ENCODE measurements at places on chromosomes 2 and 18. TPM values are rescaled to one million over a fixed set of nuclear protein-coding genes. Genes with fewer than 3 reads are reported as not detected.
A peak's percentile ranks its signal among the peaks of the same experiment; 100 is the strongest.

DNA sequence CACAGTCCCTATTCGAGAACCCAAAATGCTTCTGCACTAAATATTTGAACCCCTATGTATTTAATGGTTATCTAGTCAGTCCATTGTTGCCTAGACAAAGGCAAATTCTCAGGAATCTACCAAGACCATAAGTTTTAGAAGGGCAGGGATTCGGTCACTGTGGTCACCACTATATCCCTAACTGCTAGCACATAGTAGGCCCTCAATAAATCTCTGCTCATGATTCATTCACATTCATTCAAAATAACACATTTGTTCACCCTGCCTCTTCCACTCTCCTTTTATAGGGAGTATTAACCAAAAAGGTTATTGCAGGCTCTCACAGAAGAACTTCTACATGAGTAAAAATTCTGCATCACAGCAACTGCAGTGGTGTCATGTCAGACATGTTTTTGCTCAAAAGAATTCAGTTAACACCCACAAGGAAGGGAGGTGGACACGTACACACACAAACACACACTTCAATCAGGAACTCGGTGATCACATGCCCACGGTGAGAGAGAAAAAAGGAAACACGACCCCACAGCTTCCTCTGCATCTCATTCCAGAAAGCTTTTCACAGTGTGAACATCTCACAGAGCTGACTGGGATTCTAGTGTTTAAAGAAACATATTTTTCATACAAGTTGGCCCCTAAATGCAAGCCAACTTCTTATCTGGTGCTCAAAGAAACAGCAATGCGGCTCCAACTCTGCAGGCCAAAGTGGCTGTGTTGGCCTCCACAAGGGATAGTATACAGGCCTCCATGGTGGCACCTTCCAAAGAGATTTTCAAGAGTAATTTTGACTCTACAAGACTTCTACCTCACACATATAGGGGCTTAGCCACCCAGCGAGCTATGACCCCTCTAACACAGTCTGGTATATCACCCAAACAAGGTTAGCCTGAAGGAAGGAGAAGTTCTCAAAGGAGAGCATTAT, 98.0 kb downstream of the ANKRD44 start:
- no peak for DNase-seq

- peak; percentile 2 for DNase-seq
These were observed 23.4 kb upstream of the LRRC30 start for GRCh38 chr18:7207366-7207915.

DNA sequence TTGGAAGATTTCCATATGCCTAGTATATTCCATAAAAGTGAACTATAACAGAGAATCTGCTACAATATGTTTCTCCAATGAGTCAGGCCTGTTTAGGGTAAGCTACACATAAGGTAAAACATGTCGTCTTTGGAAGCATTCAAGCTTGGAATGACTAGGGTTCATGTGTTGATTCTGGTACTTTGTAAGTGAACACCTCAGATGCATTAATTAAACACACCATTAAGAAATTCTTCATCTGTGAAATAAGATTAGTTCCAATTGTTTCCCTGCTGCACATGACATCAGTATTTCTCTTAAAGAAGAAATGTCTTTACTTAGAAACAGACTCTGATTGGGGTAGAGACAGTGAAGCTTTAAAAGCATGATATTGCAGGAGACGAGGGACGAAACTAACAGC, 461.1 kb upstream of the NXPH2 start:
- DNase-seq: no peak

GRCh38 chr2:234308813-234309195, 188.1 kb downstream of the ARL4C start:
- DNase-seq: no peak

- no peak for DNase-seq
These were observed 136.1 kb downstream of the NEDD4L start for GRCh38 chr18:58180172-58180571.

GRCh38 chr18:58024139-58024538, 19.9 kb upstream of the NEDD4L start:
- no peak for DNase-seq

The IL36RN gene
- not detected for total RNA-seq

The CD226 gene
- not detected for total RNA-seq

DNA sequence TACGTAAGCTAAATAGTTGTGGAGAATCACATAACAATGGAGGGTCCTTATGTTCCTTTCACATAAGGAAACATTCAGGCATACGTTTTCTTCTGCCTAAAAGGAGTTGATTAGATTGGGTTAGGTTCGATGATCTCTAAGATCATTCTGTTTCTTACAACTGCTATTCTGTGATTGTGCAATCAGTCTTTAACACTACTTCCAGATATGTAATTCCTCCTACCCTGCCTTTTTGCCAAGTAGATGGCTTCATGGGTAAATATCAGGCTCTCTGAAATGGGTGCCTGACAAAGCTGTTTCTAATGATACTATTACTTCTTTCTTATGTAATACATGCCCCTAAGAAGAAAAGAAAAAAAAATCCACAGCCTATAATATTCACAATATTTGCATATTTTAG, 321.5 kb downstream of the XIRP2 start:
- no peak for DNase-seq

DNA sequence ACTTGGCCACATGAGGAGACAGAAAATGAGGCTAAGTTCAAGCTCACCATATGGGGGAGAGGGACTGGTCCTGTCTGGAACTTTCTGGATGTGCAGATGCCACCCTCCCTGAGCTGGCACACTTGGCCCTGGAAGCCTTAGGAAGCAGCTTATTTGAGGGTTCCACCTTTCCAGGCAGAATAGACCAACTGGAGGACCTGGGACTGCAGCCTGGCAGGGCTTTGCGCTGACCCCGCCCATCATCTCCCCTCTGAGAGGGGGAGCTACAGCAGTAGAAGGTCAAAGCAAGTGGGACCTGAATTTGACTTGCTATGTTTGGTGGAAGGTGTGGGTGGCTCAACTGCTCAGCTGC, 39.5 kb downstream of the TMEM17 start:
- no peak for DNase-seq

DNA sequence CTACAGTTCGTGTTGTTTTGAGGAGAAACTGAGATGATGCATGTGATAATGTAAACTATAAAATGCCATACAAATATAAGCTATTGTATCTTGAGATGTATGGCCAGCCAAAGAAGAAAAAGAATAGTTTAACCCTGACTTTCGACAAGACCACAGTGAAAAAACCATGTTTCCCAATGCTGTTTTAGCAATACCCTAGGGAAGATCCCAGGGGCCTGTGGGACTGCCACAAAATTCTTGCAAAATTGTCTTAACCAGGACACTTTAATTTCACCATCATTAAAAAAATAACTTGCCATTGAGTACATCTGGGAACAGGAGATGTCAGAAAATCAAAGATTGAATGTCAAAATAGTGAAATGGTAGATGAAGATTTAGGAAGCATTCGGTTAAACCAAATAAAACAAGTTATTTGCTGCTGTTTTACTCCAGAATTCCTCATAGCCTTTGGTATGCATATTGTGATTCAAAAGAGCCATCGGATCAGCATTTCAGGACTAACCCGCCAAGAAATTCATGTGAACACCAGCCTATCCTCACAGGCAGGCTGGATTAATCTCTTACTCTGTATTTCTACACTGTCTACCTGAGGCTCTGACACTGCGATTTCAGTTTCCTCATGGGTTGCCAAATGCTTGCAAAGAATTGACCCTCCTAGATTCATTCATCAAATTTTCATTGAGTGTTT, 49.0 kb upstream of the SP3 start:
- no peak for DNase-seq

DNA sequence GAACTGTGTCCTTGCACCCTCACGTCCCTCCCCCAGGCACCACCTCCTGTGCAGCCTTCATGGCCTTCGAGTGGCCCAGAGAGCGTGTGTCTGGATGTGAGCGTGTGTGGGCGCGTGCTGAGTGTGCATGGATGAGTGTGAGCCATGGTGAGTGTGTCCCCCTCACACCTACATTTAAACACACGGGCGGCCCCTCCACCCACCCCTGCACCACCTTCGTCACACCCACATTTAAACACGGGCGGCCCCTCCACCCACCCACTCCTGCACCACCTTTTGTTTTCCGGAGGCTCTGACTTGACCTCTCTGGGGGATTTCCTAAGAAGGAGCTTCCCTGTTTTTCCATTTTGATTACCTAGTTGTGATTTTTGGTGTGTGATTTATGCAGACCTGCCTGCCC, 17.8 kb downstream of the DTYMK start:
- DNase-seq: no peak

- peak; percentile 93 for DNase-seq
These were observed 3.0 kb downstream of the LBH start for GRCh38 chr2:30234180-30234971.

The FKBP7 gene
- total RNA-seq: 48.4 TPM

DNA sequence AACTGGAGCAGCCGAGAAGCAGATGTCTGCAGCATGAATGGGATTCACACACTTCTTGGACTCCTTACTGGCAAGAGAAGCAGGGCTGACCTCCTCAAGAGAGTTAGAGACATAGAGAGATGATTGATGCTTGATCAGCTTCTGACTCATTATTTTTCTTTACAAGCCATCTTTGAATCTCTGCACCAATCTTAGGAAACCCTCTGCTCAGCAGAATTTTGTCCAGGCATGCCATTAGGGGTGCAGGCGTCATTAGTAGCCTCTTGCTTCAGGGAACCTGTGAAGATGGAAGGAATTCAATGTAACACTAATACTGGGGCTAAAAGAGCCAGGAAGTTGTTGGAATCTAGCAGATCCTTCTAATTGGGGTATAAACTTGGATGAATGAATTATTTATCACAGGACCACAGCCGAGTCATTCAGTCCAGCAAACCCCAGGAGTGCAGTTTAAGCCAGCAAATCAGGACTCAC, 151.8 kb downstream of the MGAT5 start:
- no peak for DNase-seq

- DNase-seq: no peak
These were observed 250.4 kb upstream of the DSEL start for GRCh38 chr18:67766930-67767329.

- no peak for DNase-seq
These were observed 3.4 kb downstream of the NAGK start for GRCh38 chr2:71071681-71072398.

The MOB1A gene
- total RNA-seq: 175 TPM

DNA sequence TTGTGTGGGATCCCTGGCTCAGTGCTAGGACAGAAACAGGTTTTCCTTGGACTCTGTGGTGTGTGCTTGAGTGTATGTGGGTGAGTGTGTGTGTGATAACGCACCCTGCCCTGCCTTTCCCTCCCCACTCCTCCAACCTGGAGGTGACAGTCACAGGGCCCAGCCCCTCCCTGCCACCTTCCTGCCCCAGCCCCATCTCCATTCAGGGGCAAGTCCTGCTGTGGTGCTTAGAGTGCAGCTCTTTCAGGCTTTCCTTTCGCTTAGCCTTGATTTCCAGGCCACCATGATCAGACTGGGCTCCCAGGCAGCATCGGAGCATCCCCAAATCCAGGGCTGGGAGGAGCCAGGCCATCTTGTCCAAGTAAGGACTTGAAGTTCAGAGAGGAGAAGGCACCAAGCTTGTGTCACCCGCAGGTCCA, 185.2 kb downstream of the ZFP36L2 start:
- peak; percentile 38 for DNase-seq

- no peak for DNase-seq
These were observed 163.6 kb downstream of the PRKCE start for GRCh38 chr2:45814951-45815621.

The ST6GAL2 gene
- 1.7 TPM for total RNA-seq

DNA sequence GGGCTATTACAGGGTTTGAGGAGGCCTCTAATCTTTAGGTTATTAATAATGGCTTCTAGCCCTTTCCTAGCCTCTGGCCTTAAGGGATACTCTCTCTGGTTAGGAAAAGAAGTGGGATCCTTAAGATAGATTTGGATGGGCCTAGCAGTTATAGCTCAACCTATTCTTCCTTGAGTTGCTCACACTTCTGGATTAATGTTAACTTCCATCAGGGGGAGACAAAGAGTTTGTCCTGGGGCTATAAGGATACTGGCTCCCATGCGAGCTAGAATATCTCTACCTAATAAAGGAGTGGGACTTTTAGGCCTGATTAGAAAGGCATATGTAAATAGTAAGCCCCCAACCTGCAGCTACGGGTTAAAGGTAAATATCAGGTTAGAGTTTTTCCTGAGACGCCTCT, 14.3 kb upstream of the PTH2R start:
- peak; percentile 24 for DNase-seq

DNA sequence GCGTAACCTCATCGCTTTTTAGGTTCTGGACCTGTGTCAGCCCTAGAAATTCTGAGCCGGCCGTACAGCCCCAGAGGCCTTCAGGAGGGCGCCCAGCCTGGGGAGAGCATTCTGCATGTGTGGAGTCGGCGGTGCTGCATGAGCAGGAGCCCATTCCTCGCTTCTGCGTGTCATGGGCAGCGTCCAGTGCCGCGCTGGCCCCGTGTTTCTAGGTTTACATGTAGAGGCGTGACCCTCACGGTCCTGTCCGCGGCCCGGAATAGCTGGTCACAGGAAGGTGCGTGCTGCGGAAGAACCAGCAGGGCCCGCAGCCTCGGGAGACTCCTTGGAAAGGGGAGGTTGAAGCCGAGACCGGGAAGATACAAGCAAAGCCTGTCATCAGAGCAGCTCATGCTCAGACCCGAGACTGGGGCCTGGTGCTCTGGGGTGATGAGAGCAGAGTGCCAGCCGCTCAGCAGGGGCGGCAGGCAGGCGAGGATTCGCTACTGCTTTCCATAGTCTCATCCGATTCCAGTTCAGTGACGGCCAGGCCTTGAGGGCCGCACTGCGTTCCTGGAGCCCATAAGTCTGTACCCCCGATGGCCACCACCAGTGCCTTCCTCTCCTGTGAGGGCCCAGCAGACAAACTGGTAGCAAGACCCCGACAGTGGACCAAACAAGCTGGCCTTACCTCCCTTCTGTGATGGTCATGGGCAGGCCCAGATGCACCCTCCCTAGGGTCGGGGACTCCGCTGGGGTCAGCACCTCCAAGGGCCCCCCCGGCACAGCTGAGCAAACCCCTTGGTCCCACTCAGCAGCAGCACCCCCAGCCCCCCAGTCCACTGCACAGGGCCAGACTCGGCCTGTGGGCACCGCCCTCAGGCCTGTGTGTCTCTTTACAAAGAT, 15.6 kb upstream of the NFATC1 start:
- no peak for DNase-seq

The MOCOS gene
- total RNA-seq: not detected

The KIF5C gene
- total RNA-seq: 5.8 TPM

All from SJCRH30 (cell line).